ENCODE measurements at places on chromosomes 12 and 14. TPM values are rescaled to one million over a fixed set of nuclear protein-coding genes. Genes with fewer than 3 reads are reported as not detected.

DNA sequence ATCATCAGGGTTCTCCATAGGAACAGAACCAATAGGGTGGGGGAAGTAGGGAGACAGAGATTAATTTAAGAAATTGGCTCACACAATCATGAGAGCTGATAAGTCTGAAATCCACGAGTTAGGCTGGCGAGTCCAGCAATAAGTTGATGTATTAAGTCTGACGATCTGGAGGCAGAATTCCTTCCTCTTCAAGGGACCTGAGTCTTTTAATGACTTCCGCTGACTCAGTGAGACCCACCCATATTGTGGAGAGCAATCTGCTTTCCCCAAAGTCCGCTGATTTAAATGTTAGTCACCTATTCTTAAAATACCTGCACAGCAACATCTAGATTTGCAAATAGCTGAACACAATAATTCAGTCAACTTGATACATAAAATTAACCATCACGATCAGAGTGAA is 97.8 kb downstream of the SPTSSA start:
- DNase-seq = no peak

DNA sequence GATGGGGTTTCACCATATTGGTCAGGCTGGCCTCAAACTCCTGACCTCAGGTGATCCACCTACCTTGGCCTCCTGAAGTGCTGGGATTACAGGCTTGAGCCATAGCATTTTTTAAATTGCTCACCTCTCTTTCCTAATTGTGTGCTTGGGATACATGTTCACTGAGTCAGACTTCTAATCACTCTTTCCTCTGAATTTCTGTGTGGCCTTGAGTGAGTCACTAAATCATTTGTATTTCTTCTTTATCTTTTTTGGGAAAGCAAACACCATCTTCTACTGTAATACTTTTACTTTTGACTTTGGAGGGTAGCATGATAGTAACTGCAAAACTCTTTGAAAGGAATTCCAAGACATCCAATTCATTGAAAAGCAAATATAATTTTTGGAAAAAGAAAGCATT is 60.8 kb downstream of the FLRT2 start:
- no peak for DNase-seq

DNA sequence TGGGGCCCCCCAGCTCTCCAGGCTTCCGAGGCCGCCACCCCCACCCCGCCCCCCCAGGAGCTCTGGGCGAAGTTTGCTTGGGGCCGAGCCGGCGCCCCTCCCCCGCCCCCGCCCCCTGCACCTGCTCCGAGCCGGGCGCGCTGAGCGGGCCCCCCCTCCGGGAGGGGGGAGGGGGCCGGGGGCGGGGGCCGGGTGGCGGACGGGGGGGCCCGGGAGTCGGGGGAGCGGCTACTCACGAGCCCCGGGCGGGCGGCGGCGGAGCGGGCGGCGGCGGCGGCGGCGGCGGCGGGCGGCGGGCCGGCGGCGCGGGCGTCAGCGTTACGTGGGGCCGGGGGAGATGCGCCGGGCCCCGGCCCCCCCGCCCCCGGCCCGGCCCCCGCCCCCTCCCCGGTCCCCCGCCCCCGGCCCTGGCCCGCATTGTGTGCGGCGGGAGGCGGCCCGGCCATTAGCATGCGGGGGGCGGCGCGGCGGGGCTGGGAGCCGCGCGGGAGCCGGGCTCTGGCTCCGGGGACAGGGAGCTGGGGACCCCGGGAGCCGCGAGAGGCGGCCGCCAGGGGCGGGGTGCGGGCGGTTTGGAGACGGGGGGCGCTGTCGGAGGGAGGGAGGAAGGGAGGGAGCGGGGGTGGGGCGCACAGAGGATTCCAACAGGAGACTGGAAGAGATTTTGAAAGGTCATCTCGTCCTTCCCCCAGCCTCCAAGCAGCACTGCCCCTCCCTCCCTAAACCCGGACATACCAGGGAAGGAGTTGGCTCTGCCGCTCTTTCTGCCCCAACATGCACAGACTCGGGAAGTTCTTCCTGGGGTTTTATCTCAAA is at the start of gene ZNF219:
Gene ZNF219 (minus strand): TSS at position 580 of the 816 bp plus-strand sequence. CDS start 5,064 bp downstream, outside the sequence.
- DNase-seq = no peak

- no peak for DNase-seq
Measured at GRCh38 chr12:57173089-57173488, 25.7 kb upstream of the LRP1-AS start.

GRCh38 chr14:69547701-69548348 is 26.8 kb downstream of the CCDC177 start:
- DNase-seq = peak; percentile 4

DNA sequence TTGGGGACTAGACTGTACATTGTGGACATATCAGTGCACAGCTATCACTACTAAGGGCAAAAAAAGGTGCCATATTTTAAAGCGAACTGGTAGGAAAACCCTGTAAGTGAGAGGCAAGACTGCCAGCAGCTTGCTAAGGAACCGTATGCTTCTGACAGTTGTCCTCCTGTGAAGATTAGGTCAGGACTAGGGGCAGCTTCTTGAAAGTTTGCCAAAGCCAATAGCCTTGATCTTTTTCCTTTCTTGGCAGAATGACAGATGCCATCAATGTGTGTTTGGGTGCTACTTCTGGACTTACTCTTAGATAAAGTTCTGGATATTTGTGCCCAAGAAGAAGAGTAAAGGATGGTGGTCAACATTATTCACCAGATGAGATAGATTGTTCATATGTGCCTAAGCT is 7.4 kb downstream of the DAAM1 start:
- DNase-seq = no peak

GRCh38 chr12:116939734-116940133 is 29.0 kb downstream of the FBXW8 start:
- no peak for DNase-seq

- no peak for DNase-seq
Measured at GRCh38 chr12:32876004-32876403, 20.6 kb downstream of the PKP2 start.

DNA sequence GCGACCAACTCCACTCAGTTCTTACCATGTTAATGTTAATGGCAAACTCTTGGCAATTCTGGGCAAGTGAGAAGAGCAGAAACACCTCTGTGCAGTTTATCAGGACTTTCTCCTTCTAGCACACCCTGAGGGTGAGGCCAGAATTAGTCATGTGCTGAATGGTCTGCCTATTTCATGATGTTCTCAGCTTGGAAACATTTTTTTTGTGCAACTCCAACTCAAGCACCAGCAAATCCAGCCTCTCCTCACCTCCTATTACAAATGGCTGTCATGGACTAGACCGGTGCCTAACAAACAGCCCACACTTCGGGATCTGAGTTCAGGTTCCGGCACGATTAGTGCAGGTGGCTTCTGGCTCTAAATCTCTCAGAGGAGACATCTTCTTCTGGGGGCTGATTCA is 246.0 kb downstream of the ZFP36L1 start:
- no peak for DNase-seq

GRCh38 chr12:49470986-49471385 is 67.8 kb upstream of the KCNH3 start:
- DNase-seq = no peak

DNA sequence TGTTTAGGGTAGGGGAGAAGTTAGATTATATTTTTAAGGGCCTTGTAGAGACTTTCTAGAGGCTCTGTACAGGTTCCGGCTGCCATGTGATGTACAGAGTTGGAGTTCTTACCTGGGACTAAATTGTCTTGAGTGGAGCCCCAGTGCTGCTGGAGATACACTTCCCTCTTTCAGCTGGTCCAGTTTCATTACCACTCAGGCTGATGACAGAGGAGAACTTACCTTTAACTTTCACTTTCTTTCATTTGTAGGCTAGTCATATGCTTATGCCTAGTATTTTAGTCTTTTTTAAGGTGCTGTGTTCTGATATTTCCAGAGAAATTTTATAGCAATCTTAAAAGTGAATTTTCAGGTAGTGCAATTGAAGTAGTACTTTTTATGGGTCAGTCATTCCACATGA is 117.3 kb downstream of the ERC1 start:
- no peak for DNase-seq

Gene CTDSP2
- 278 TPM for polyA plus RNA-seq
